ENCODE measurements at places on chromosomes 2 and 18. TPM values are rescaled to one million over a fixed set of nuclear protein-coding genes. Genes with fewer than 3 reads are reported as not detected.
A peak's percentile ranks its signal among the peaks of the same experiment; 100 is the strongest.

- H3K4me3 ChIP-seq = no peak overlapping the region
- H3K4me1 ChIP-seq = no peaks in the 10 kb centered on the region
- no peak for DNase-seq
Observed at GRCh38 chr2:216665717-216666116, 29.6 kb downstream of the IGFBP5 start.

- no peak for DNase-seq
- no peaks in the 10 kb centered on the region for H3K4me1 ChIP-seq
- H3K27me3 ChIP-seq = no peaks in the 10 kb centered on the region
- H3K4me3 ChIP-seq = no peak overlapping the region
Observed at GRCh38 chr2:17805717-17806363, 10.4 kb upstream of the MSGN1 start.

- no peak overlapping the region for H3K4me3 ChIP-seq
- no peaks in the 10 kb centered on the region for H3K36me3 ChIP-seq
- H3K27me3 ChIP-seq = no peaks in the 10 kb centered on the region
Observed at GRCh38 chr18:10376731-10377130, 77.7 kb upstream of the APCDD1 start.

GRCh38 chr2:226796840-226797288, 2.8 kb downstream of the IRS1 start:
- H3K27me3 ChIP-seq = no peaks in the 10 kb centered on the region
- peak overlapping the region; percentile 11 for H3K27ac ChIP-seq
- H3K4me1 ChIP-seq = peaks cover 9% of the 10 kb centered on the region
- peak; percentile 49 for DNase-seq
- H3K36me3 ChIP-seq = no peaks in the 10 kb centered on the region

DNA sequence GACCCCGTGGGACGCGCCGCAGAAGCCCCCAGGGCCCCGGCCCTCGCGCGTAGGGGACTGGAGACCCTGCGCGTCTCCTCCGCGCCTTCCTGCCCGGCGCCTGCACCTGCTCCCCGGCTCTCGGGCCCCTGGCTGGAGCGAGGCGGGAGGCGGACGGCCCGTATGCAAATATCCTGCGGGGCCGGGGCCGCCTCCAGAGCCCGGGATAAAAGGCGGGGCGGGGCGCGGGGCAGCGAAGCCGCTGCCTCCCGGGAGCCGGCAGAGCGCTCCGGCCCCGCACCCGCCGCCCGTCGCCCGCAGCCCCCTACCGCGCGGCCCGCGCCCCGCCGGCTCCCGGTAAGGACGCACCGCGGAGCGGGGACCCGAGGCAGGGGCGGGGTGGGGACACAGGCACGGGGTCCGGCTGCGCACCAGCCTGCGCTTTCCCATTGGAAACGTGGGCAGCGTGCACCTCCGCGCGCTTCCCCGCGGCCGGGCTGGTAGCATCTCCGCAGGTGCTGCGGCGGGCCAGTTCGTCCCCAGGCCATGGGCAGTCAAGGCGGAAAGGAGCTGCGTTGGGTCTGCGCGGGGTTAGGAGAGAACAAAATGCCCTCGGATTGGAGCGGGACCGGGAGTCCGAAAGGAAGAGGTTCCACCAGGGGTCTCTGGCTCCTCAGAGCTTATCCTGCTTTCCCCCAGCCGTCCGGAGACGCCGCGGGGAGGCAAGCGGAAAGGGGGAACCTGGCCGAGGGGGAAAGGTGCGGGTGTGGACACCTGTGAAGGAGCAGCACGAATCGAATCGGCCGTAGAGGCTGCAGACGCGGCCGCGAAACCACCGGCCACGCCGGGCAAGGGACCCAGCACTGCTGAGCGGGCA, at the start of gene ATP6V1C2:
ATP6V1C2 (plus strand) TSS at position 235 of the 856 bp plus-strand sequence. CDS start 1,220 bp downstream, outside the sequence.
- H3K4me1 ChIP-seq = peaks cover 7% of the 10 kb centered on the region
- no peak within 1 kb of the TSS for H3K27ac ChIP-seq

- H3K27me3 ChIP-seq = no peaks in the 10 kb centered on the region
- no peak overlapping the region for H3K4me3 ChIP-seq
- no peaks in the 10 kb centered on the region for H3K4me1 ChIP-seq
- H3K27ac ChIP-seq = no peak overlapping the region
- no peaks in the 10 kb centered on the region for H3K36me3 ChIP-seq
Observed at GRCh38 chr2:182049372-182050148, 63.9 kb downstream of the PPP1R1C start.

- no peak for DNase-seq
- H3K27me3 ChIP-seq = no peaks in the 10 kb centered on the region
- H3K27ac ChIP-seq = no peak overlapping the region
Observed at GRCh38 chr2:144886862-144887261, 366.9 kb upstream of the ZEB2 start.

DNA sequence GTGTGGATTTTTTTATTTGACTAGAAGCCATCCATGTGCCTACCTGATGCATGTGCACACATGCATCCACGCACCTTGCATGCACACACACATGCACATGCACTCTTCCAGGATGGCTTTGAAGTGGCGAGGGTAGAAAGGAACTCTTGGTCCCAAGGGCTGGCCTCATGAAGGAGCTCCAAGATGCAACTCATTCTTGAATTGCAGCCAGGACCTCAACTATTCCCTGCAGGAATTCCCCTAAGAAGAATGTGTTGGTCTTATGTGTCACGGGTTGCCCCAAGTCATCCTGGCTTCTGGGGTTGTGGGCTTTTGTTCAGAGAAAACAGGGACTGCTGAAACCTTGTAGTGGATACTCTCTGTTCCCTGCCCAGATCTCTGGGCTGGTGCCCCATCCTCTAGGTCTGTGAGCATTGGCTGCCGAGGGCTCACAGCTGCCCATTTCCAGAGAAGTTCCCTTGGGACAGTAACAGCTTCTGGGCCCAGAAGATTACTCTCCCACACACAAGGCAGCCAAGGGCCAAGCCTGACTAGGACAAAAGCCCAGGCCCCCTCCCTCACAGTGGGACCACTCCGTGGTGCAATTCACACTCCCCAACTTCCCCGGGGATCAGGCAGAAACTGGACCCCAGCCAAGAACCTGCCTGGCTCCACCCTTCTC, 137.6 kb downstream of the COPS8 start:
- no peak overlapping the region for H3K4me3 ChIP-seq
- H3K36me3 ChIP-seq = no peaks in the 10 kb centered on the region
- peak overlapping the region; percentile 33 for H3K27ac ChIP-seq
- no peaks in the 10 kb centered on the region for H3K27me3 ChIP-seq

Gene POTEC
- total RNA-seq = not detected

Gene KLHL14
- 0.28 TPM for total RNA-seq
